ENCODE measurements at places on chromosomes 6 and 20.

DNA sequence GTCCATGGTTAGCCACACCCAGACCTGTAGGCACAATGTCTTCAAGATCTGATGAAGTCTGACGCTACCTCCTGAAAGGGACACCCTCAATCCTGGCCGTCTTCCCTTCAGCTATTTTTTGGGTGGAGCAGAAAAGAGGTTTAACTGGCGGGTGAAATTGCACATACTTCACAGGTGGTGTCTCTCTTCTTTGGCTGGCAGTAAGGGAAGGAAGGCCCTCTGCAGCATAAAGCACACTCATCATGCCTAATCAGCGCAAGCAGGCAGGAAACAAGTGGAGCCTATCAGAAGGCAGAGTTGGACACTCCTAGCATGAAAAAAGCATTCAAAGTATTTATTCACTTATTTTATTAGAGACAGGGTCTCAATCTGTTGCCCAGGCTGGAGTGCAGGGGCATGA, 32.9 kb downstream of the PNLDC1 start:
- no peak for DNase-seq

DNA sequence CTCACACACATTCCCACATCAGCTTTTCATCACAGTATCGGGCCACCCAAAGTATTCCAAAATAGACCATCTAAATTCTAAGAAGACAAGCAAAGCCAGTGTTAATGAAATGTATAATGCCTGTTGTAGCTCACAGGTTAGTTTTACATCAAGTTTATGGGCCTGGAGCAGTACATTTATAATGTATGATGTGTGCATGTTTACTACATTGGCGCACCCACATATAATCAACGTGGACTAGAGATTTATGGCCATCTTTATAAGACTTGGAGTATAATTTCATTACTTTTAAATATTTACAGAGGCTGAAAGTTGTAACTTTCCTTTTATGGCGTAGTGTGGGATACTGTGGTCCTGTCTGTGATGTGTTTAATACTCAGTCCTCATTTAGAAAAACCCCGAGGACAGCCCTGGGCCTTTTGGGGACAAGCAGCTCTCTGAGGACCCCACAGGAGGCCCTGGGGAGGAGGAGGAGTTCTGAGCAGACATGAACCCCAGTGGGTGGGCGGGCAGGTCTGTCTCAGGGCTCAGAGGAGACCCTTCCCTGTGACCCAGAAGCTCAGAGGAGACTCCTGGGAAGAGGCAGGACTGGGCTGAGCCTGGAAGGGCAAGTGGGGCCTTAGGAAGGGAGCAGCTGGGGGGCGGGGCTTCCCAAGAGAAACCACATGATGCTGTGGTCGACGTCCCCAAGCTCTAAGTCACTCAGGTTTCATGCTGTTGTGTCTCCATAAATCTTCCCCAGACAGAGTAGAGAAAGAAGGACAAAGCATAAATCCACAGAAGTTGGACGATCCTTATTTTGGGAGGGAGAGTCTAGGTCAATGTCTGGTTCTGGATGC, 232.1 kb downstream of the PREX1 start:
- DNase-seq: no peak

- no peak for DNase-seq
These were observed 382.5 kb downstream of the TAF4 start for GRCh38 chr20:61682996-61683681.

DNA sequence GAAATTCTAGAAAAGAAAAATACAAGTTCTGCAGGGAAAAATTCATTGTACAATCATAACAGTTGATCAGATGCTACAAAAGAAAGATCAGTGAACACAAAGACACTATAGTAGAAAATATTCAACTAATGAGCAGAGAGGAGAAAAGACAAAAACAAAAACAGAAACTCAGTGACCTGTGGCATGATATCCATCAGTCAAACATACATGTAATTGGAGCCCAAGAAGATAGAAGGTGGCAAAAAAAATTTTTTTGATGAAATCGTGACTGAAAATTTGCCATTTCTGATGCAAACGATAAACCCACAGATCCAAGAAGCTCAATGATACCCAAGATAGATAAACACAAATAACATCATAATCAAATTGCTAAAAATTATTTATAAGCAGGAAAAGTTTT, 13.1 kb upstream of the FOXQ1 start:
- no peak for DNase-seq

- DNase-seq: no peak
These were observed 125.4 kb downstream of the OPRM1 start for GRCh38 chr6:154164397-154164796.

DNA sequence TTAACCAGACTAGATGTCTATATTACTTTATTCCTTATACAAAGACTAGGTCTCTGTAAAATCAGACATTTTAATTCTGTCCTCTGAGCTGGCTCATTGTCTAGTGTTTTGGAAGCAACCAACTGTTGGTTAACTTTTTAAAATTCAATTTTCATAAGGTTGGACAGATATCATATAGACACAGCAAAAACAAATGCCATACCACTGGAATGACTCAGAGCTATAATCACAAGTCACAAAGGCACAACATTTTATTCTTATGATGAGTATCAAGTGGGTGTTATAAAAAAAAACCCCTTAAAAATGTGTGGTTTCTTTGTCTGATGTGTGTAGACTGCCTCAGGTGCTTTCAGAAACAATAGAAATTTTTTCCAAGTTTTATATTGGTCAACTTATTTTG, 296.2 kb upstream of the MARCKS start:
- no peak for DNase-seq

DNA sequence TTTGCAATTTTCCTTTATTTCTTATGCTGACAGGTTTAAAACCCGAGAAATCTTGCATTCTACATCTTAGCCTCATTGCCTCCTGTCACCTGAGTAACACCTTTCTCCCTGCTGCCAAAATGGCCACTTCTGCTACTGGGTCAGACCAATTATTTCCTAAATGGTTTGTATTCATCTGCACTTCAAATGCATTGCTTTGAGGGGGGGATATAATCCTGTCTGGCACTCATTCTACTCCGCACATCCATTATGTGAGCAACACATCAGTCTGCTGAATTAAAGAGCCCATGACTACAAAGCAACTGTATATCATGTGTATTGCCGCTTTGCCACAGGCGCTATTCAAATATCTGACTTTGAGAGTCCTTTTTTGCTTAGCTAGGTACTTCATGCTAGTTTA, 141.6 kb upstream of the TSHZ2 start:
- DNase-seq: no peak

GRCh38 chr6:51824940-51825339, 262.5 kb downstream of the PKHD1 start:
- DNase-seq: no peak

DNA sequence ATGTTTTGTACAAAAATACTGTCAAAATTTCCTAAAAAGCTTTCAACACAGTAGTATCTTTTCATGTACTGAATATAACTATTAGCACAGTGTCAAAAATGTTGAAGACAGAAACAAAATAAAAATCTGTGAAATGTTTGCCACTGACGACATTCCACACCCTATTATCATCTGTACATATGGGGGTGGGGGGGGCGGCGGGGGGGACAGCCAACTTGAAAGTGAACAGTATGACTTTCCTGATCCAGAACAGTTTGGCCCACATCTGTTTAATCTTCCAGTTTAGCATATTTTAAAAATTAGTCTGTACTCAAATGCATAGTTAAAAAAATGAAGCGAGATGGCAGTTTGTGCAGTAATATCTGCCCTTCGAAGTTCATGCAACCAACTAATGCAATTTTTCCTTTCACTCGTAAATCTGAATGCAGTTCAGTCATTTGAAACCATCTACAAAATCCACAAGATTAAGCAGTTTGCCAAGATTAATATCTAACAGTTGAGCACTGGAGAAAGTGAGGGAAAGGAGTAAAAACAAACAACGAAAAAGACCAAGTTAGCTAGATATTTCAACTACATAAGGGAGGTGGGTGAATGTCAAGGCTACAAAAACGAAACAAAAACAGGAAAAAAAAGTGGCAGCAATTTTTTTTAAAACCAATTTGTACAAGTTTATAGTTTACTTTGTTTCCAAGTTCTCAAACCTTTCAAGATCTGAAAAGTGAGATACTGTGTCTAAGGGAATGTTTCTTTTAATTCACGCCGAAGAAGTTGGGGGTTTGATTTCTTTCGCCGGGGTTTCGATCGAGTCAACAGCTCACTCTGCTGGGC, 1.9 kb downstream of the CITED2 start:
- no peak for DNase-seq

- no peak for DNase-seq
These were observed at the start of gene SNAP91 for GRCh38 chr6:83708970-83709747. Gene SNAP91 (minus strand): TSS chr6:83709101. CDS start chr6:83707927, 1,174 bp downstream.

GRCh38 chr6:84103029-84103428, 69.5 kb downstream of the MRAP2 start:
- no peak for DNase-seq

GRCh38 chr6:36038120-36038876, 10.7 kb downstream of the MAPK14 start:
- no peak for DNase-seq

DNA sequence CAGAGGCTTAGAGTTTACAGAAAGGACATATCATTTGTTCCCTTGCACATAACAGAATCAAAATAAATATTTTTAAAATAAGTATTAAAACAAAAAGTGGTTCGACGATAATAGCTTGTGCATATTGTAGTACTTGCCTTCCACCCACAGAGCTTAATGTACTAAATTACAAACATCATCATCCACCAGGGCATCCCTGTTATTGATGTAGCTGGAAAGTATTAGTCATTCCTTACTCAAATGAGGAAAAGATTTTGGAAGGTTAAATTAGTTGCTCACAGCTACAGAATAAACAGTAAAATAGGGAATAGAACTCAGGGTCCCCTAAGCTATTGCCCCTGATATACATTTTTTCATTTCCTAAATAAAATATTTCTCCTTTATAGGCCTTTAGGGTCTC, 150.3 kb downstream of the PTPRK start:
- DNase-seq: no peak

GRCh38 chr6:1635305-1636010, 25.7 kb downstream of the FOXC1 start:
- DNase-seq: no peak

- no peak for DNase-seq
These were observed 39.6 kb downstream of the VEGFA start for GRCh38 chr6:43809417-43810305.

GRCh38 chr20:64166721-64167615, 2.7 kb downstream of the MYT1 start:
- no peak for DNase-seq

GRCh38 chr6:1773700-1774099, 164.0 kb downstream of the FOXC1 start:
- no peak for DNase-seq

- no peak for DNase-seq
These were observed at the start of gene SYNDIG1 for GRCh38 chr20:24469116-24469893. Gene SYNDIG1 (plus strand): TSS chr20:24469629. CDS start chr20:24543098, 73,469 bp downstream.

GRCh38 chr6:100135977-100136376, 142.0 kb upstream of the MCHR2 start:
- DNase-seq: no peak

- DNase-seq: no peak
These were observed 62.8 kb downstream of the SYNJ2 start for GRCh38 chr6:158044525-158044888.

DNA sequence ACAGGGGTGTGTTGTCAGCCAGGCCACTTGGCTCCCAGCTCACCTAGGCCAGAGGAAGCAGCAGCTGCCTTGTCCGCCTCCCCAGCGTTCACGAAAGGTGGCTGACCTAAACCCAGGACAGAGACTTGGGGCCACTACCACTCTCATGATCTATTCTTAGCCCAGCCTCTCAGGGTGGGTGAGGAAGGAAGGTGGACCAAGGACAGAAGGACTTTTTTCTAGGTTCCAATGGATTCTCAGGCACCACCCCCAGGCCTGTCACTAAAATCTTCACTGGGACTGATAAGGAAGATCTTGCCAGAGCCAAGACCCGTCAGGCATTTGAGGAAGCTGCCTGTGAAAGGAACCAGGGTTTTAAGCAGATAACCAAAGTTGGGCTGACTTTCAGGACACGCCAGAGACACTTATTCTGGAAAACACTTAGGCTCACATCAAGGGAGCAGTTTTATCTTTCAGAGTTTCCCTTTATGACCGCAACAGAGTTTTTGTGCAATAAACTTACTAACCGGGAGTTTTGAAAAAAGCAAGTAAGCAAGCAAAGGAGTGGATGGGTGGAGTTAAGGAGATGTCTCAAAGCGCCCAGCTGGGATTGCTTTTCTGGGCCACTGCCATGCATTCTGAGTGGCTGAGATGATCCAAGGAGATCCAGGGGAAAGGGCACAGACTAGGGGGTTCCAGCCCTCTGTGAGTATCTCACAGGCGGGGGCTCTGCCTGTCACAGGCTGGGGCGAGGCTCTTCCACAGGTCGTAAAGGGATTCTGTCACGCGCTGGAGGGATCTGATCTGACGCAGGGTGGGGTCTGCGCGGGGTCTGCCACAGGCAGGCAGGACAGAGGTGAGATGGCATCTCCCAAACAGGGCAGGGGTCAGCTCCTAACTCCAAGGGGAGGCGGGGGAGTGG, 989 bp downstream of the FITM2 start:
- DNase-seq: no peak

DNA sequence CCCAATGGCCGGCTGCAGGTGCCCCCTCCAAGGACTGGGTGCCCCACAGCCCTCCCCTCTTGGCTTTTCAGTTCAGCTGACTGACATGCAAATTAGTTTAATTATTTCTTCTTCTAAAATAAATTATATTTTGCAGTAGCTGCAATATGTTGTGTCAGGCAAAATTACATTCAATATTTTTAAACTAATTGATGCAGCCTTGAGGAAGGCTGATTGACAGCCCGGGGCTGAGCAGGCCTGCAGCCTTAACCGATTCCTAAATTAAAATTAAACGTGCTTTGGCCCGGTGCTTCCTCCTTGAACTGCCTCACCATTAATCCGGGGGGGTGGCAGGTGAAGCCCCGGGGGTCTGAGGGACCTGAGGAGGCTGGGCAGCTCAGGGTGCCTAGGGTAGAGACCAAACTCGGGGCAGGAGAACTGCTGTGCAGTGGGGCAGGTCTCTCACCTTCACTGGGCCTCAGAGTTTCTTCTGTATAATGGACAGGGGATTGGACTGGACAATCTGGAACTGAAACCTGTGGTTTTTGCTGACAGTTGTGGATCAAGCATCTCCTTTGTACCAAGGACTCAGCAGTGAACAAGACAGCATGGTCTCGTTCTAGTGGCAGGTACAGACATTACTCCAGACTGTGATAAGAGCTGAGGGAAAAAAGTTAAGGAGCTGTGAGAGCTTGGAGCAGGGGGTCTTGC, 72.5 kb downstream of the CD40 start:
- no peak for DNase-seq

DNA sequence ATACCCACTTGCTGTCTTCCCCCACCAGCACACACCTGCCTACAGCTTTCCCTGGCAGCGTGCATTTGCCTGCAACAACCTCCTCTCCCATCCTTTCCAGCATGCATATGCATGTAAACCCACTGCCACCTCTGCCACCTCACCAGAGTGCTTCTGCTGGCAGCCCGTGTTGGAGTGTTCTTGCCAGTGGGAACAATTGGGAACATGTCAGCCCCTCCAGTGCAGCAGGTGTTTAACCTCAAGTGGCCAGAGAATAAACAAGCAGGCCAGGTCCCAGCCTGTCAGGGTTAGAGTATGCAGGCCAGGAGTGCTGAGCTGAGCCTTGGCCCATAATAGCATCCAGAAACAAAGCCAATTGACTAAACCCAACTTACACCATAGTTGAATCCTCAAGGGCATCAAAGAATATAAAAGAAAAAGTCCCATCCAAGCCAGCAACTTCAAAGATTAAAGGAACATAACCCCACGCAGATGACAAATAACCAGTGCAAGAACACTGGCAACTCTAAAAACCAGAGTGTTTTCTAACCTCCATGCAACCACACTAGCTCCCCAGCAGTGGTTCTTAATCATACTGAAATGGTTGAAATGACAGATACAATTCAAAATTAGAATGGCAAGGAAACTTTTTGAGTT, 1212.1 kb upstream of the CITED2 start:
- no peak for DNase-seq

Data from stimulated activated CD8-positive, alpha-beta memory T cell treated with anti-CD3 and anti-CD28 coated beads, Interleukin-15, amount 100 ng/mL, for 48 hours (primary cell).